ENCODE measurements at places on chromosomes 1 and 21. TPM values are rescaled to one million over a fixed set of nuclear protein-coding genes. Genes with fewer than 3 reads are reported as not detected.

Gene TNFSF18
- total RNA-seq = 0.40 TPM

Gene LDLRAD2
- not detected for total RNA-seq

Gene KIAA1614
- 0.15 TPM for total RNA-seq

Gene KLHL20
- 20.9 TPM for total RNA-seq

Gene SPATA1
- total RNA-seq = 0.98 TPM

Gene USH2A
- 0.03 TPM for total RNA-seq

Gene KLF17
- 0.34 TPM for total RNA-seq

All from A375 (cell line).